EH (cell line): ENCODE measurements at places on chromosomes 12 and 14.

GRCh38 chr14:55722054-55722453 lies 142.0 kb downstream of the KTN1 start:
- DNase-seq = no peak

GRCh38 chr14:100392356-100392755 lies 69.2 kb downstream of the SLC25A47 start:
- peak; percentile 55 for DNase-seq

GRCh38 chr14:20624495-20625070 lies 16.9 kb downstream of the OR6S1 start:
- DNase-seq = peak; percentile 52

GRCh38 chr14:50031602-50032313 lies 84.6 kb downstream of the VCPKMT start:
- DNase-seq = peak; percentile 79

DNA sequence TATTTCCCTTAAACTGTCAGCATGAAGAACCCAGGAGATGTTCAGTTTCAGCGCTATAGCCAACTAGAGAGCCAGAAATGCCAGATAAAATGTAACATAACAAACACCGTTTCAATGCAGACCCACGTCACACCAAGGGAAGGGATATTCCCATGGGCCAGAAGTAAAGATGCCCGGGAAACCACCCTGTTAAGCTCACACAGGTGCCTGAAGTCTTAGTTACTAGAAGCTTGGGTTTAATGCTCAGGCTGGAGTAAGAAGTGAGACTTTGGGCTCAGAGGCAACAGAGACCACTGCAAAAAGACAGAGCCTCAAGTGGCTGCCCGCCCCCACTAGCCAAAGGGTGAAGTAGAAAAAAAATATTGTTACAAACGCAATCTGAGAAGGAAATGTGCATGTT lies 52.3 kb downstream of the SYNE3 start:
- DNase-seq = no peak

GRCh38 chr12:121219353-121219986 lies 9.5 kb downstream of the P2RX4 start:
- DNase-seq = no peak

DNA sequence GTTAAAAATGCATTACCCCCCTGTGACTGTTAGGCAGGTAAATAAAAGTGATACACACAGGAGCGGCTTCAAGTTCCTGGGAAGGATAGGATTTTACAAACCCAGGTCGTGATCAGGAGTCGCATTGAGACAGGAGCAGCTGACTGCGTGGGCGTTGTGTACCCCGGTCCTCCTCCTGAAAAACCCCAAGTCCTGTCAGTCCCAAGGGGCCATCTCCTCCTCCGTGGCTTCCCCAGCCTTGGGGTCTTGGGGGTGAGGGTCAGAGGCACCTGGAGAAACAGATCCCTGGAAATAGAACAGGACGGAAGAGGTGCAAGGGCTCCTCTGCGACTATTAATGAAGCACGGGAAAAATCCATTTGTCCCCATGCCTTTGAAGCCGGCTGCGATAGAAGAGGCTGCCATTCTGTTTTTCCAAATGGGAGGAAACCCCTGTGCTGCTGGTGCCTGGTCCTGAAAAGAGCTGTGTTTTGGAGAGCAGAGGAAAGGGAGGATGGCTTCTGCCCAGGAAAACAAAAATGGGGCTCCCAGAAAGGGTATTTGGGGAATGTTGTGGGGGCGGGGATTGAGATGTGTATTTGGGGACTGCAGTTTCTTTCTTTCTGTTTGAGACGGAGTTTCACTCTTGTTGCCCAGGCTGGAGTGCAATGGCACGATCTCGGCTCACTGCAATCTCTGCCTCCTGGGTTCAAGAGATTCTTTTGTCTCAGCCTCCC lies 143.1 kb downstream of the ZNF664 start:
- DNase-seq = no peak

- DNase-seq = peak; percentile 36
Measured at GRCh38 chr14:52077256-52077979, 8.6 kb upstream of the NID2 start.

DNA sequence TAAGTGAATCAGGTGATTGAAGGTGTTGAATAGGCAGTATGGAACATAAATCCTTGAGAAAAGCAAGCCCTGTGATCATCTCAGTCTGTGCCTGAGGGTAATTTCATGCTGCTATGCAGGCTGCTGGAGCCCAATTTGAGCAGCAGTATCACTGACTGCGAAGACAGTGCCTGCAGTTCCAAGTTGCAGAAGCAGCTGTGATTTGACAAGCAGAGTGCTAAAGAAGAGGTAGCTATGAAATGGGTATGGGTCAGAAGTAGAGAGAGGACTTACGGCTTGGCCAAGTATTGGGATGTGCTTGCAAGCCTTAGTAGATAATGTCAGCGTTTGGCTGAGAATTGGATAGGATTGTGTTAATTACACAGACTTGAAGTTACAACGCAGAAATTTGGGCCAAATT lies 22.5 kb downstream of the PIK3C2G start:
- DNase-seq = no peak

DNA sequence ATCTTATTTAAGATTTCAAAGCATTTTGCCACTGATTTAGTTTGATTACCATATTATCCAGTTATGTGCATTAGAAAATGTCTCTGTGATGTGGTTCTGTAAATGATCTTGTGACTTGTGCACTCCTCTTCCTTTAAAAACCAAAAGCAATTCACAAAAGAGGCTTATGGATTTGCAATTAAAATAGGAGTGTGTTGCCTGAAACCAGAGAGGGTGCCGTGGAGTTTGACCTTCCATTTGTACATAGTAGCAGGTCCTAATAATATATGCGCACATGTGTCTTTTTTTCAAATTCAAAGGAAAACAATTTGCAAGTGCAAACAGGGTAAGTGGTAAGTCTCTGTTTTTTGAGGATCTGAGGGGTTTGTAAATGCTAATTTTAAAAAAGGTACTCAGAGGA lies 470.9 kb downstream of the VRK1 start:
- DNase-seq = no peak

- DNase-seq = no peak
Measured at GRCh38 chr12:48600552-48600951, 30.7 kb upstream of the LALBA start.

DNA sequence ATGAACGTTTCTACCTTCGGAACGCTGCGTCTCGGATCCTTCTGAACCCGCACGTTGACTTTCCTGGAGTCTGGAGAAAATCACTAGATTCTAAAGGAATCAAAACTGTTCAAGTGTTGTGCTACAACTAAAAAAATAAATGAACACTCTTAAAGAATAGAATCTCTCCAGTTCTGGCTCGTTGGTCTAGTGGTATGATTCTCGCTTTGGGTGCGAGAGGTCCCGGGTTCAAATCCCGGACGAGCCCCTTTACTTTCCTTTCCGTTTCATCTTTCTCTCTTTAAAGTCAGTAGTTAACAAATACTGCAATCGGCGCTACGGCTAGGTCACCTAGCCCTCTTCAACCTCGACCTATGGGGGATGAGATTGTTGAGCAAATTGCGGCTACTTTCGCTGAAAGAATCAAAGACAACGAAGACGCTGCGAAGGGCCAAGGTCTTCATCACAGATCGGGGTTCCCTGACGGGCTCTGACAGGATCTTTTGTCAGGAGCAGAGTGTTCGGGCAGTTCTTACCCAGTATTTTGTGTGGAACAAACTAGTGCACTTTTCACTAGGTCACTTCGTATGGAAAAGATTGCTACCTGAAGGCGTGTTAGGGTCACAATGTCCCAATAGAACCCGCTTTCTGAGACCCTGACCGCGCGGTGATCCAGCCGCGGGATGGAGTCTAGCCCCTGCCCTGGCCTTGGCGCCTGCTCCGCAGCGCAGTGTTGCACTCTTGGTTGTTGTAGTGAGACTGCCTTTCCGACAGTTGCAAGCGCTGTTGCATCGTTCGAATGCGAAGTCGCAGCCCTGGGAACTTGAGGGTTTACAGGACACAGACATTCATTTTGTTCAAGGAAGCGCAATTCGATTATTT lies 8.4 kb downstream of the OR6S1 start:
- DNase-seq = peak; percentile 79
